Choroid plexus epithelial cell (primary cell): ENCODE measurements at places on chromosomes 3 and 15.
A peak's percentile ranks its signal among the peaks of the same experiment; 100 is the strongest.

GRCh38 chr3:53740956-53741355 lies 105.3 kb downstream of the CHDH start:
- peak; percentile 61 for DNase-seq

GRCh38 chr3:172101107-172101506 lies 61.7 kb downstream of the FNDC3B start:
- DNase-seq: no peak

GRCh38 chr3:58556761-58557221 lies 19.8 kb upstream of the ACOX2 start:
- DNase-seq: no peak

DNA sequence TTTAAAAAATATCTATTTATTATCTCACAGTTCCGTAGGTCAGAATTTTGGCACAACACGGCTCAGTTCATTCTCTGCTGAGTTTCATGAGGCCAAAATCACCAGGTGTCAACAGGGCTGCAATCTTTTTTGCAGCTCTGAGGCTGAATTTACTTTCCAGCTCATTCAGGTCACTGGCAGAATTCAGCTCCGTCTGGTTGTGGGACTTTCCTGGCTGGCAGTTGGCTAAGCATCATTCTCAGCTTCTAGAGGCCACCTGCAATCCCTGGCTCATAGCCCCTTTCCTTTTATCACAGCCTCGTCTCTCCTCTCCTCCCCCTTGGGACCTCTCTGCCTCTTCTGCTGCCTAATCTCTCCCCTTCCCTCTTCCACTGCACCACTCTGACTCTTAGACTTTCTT lies 174.0 kb upstream of the WNT5A start:
- no peak for DNase-seq

DNA sequence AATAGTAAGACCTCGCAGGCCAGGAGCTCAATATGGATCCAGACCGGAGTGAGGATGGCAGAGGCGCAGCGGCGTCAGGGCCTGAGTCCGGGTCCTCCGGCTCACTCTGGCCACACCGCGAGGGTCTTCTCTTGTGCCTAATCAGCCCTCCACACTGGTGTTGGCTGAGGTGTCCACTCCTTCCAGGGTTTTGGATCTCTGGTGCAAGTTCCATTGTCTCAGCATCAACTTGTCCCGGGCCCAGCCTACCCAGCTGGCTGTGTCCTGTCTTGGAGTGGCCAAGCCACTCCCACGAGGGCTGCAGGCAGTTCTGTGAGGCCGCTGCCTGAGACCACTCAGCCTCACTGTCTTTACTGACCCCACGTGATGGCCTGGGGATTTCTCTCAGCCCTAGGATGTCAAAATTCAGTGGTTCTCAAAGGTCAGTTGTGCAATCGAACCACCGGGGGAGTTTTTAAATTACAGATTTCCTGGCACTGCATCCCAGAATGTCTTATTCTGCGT lies 12.6 kb upstream of the GOLGA6L7 start:
- peak; percentile 82 for DNase-seq

DNA sequence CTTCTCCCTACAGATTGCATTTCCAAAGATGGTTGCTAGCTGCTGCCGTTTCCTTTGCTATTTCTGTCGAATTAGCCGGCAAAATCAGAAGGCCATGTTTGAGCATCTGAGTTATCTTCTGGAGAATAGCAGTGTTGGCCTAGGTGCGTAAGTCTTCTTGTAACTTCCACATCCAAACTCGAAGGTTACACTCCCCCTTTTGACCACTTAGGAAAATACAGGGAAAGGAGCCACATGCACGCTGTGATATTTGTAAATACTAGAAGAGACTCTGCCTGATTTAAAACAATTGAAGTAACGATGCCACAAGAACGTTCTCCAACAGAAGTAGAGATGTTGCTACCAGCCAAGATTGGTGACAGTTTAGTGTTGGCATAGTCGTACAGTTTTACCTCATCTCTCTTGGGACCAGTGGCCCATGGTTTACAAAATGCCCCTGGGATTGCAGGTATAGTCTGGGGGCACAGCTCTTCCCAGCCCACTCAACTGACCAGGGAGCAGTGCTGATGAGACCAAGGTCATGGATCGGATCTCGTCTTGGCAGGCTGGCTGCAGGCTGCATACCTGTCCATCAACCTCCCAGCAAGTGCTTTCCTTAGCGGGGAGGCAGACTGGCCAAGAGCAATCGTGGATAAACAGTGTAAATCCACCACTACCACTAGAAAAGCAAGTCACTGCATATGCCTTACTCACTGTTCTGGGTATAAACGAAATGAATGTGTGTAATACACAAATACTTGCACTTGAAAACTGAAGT lies 268.4 kb upstream of the CHRM5 start:
- DNase-seq: peak; percentile 52

DNA sequence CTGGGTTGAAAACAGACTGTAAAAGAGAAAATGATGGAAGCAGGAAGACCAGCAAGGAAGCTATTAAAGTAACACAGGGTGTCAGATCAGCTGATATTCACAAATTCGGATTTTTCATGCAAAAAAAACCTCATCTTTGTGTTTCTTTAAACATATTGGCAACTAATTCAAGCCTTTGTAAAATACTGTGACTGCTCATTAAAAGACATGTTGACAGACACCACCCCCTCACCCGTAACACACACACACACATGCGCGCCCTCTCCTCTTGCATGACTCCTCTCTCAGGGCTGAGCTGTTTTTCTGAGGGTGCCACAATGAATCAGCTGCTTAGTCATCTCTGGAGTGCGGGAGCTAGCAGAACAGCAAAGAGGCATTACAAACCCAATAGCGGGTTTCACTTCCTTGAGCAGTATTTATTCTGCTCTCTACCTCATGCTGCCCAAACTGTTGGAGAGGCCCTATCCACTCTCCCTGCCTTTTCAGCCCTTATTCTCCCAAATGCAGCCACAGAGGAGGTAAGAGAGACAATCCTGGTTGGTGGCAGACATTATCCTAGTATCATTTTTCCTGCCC lies 35.8 kb upstream of the CCDC80 start:
- peak; percentile 98 for DNase-seq

GRCh38 chr15:29074045-29074444 lies 188.3 kb downstream of the APBA2 start:
- no peak for DNase-seq

DNA sequence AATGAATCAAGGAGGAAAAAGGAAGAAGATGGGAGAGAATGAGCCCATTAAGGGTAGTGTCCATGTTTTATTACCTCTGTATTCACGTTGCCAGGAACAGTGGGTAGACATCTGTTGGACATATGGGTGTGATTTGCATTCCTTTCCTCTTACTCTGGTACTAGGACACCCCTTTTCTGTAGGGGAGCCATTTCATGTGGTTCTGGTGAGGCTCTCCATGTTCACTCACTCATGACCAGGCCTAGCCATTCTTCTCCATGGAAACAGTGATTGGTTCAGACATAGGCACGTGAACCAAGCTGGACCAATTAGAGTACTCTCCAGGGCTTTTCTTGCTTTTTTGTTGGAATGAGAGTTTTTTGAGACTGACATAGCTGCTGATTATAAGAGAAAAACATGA lies 39.6 kb upstream of the PDCD6IP start:
- peak; percentile 12 for DNase-seq

GRCh38 chr15:50365971-50366370 lies 11.0 kb upstream of the GABPB1 start:
- no peak for DNase-seq

- no peak for DNase-seq
Measured at GRCh38 chr15:20646529-20647142, 105.0 kb upstream of the GOLGA6L6 start.

DNA sequence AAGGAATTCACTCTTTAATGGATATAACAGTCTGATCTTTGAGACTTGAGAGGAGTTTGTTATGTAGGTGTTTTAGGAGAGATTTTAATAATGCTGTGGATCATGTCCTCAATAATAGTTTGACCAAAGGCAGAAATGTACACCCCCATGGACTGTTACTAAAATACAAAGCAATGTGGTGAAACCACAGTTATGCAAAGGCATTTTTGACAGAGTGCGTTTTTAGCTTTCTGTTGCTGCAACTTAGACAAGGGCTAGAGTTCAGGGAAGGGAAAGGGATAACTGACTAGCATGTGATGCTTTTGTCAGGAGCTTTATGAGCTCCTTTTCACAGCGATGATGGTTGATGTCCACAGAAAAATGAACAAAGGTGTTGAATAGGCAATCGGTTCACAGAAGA lies 3.6 kb upstream of the STARD5 start:
- DNase-seq: peak; percentile 98
